ENCODE measurements at places on chromosomes 16 and 17.
A peak's percentile ranks its signal among the peaks of the same experiment; 100 is the strongest.

- peak; percentile 6 for DNase-seq
Measured at GRCh38 chr17:34820922-34821321, 140.3 kb downstream of the CCT6B start.

GRCh38 chr17:59108400-59109102 lies 1.9 kb upstream of the TRIM37 start:
- DNase-seq, result no peak

DNA sequence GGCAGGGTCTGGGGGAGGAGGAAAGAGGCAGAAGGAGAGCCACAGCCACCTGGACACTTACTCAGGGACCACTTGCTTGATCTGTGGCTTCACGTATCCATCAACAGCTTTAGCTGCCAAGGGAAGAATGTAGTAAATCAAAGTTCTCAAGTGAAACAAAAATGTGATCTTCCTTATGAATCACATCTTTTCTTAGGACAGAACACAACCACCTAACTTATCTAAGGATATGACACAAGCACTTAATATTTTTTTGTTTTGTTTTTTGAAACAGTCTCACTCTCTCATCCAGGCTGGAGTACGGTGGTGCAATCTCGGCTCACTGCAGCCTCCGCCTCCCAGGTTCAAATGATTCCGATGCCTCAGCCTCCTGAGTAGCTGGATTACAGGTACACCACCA lies 8.4 kb upstream of the GHDC start:
- DNase-seq, result no peak

- no peak for DNase-seq
Measured at GRCh38 chr16:81448154-81449131, 3.8 kb downstream of the CMIP start.

DNA sequence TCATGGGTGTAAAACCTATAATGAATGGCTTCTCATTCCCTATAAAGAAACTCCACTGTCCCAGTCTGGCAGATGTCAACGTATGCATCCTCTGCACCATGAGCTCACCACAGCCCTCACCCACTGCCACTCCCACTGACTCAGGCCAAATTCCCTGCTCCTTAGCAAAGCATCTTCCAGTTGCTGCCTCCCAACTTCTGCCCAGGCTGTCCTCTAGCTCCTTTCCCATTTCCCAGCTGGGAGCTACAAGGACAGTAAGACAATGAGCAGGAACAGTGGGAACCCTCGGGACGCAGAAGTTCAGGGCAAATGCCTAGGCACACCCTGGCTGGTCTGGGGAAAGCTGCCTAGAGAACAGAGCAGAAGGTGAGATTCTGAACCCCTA lies 9.1 kb upstream of the THAP11 start:
- no peak for DNase-seq

GRCh38 chr16:27695161-27695560 lies 145.2 kb downstream of the KATNIP start:
- no peak for DNase-seq

GRCh38 chr17:5078106-5079028 lies at the start of gene ZFP3:
TSS of gene ZFP3 (plus strand) at chr17:5078467. CDS start at chr17:5091505, 13,038 bp downstream.
- DNase-seq, result peak; percentile 63

GRCh38 chr16:49464877-49465504 lies 91.4 kb downstream of the C16orf78 start:
- no peak for DNase-seq

- DNase-seq, result no peak
Measured at GRCh38 chr17:80921741-80922579, 69.7 kb upstream of the CHMP6 start.

- no peak for DNase-seq
Measured at GRCh38 chr16:49351096-49351487, 22.5 kb upstream of the C16orf78 start.

- no peak for DNase-seq
Measured at GRCh38 chr17:17191346-17191792, 14.8 kb downstream of the PLD6 start.

DNA sequence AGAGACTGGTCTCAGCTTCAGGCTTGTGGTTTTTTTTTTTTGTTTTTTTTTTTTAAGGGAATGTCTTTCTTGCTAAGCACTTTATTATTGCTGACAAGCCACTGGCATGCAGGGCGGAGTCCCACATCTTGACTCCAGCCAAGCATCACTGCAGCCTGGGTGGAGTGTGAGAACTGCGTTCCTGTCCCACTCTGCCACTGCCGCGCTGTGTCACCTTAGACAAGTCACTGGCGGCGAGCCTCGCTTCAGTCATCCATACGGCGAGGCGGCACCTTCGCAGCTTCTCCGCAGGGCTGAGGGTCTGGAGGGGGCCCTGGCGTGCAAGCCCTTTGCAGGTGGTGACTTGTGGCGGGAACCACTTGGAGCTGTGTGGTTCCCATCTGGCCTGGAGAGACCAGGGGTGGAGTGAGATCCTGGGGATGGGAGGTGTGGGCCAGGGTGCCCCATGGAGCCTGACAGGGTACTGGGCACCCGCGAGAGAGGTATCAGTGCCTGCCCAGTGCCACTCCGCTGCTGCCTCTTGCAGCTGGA lies 99.1 kb upstream of the CIBAR2 start:
- no peak for DNase-seq

GRCh38 chr17:40312131-40312731 lies 3.3 kb downstream of the RARA start:
- DNase-seq, result no peak

- no peak for DNase-seq
Measured at GRCh38 chr16:10938796-10939648, 3.2 kb downstream of the DEXI start.

DNA sequence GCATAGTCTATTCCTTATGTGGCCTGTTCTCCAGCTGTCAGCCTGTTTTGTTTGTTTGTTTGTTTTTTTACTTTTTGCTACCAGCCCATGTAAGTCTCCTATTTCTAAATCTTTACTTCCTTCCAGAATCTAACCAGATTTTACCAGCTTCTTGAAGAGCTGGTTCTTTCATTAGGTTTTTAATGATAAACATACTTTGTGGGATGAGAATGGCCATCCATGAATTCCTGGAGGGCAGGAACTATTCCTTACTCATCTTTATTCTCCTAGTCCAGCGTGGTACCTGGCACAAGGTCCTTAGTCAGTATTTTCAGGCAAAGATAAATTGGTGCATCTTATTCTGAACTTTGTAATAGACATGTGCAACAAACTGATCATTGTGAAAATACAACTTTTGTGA lies 17.3 kb downstream of the RSPRY1 start:
- DNase-seq, result no peak

- no peak for DNase-seq
Measured at GRCh38 chr17:67588326-67588725, 129.4 kb upstream of the NOL11 start.

- no peak for DNase-seq
Measured at GRCh38 chr17:19760746-19761145, 12.6 kb upstream of the ALDH3A1 start.

- DNase-seq, result no peak
Measured at GRCh38 chr17:16281351-16281750, 64.3 kb downstream of the PIGL start.

DNA sequence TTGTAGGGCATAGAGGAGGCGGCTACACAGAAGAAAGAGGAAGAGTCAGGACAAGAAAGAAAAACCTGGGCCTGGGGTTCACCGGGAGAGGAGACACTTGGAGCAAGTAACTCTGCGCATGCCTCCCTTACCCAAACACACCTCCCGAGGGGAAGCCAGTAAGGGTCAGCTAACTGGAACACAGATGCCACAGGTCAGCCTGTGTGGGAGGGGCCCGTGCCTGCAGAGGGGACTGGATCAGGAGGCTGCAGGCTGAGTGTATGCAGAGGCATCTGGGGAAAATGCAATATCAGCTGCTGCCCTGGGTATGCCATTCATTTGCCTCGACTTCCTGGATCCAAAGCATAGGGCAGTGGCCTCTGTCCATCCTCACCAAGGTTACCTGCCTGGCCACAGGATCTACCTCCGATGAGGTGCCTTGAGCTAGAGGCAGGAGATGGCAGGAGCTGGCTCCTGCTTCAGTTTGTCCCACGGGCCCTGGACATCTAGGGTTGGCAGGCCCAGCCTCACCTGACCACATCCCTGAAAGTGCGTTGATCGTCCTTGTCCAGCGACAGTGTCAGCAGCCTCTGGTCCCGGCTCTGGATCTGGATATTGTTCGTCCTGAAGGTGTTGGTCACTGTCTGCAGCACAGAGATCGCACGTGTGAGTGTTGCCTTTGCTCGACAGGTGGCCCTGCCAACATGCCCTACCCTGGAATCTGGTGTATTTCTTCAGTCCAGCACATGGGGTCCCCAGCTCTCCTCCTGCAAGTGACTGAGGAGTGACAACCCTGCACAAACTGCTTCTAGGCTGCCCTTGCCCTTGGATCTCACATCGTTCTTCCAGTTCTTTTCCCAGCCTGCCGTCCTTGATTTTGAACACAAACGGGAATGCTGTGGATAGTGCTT lies 4.6 kb upstream of the MFSD6L start:
- no peak for DNase-seq

GRCh38 chr16:85612191-85612800 lies 826 bp upstream of the GSE1 start:
- peak; percentile 37 for DNase-seq

- no peak for DNase-seq
Measured at GRCh38 chr17:73414171-73414955, 102.6 kb upstream of the CDC42EP4 start.

- DNase-seq, result no peak
Measured at GRCh38 chr16:46889942-46890300, 5.8 kb downstream of the GPT2 start.

DNA sequence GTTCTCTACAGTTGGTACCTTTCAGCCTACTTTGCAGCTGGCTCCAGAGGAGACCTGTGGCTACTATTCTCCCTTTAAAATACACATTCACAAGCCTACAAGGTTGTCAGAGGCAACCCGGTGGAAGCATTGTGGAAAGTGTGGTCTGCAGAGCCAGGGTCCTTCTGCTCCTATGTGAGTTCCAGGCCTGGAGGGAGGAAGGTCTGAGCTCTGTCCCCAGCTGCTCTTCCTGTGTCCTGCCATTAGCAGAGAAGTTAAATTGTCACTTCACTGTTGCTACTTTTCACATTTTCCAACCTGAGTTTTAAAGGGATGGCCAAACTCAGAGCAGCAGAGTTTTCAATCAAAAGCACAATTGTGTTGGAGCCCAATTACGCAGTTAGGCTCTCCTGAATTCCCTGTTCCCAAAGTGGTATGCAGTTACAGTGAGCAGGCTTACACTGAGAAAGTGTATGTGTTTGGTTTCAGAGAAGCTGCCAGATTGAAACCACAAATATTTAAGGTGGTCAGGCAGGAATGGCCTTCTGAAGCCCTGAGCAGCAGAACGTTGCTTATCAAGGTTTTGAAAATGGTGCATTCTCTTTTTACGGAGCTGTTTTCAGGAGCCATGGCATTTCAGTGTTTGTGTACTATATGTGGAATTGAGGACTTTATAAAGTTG lies 25.0 kb downstream of the MAP3K3 start:
- DNase-seq, result no peak

GRCh38 chr16:80007231-80007630 lies 406.7 kb upstream of the MAF start:
- no peak for DNase-seq

- DNase-seq, result peak; percentile 82
Measured at GRCh38 chr17:59846394-59847165, 46.2 kb downstream of the TUBD1 start.

GRCh38 chr16:23406024-23406423 lies 47.0 kb downstream of the COG7 start:
- DNase-seq, result no peak

DNA sequence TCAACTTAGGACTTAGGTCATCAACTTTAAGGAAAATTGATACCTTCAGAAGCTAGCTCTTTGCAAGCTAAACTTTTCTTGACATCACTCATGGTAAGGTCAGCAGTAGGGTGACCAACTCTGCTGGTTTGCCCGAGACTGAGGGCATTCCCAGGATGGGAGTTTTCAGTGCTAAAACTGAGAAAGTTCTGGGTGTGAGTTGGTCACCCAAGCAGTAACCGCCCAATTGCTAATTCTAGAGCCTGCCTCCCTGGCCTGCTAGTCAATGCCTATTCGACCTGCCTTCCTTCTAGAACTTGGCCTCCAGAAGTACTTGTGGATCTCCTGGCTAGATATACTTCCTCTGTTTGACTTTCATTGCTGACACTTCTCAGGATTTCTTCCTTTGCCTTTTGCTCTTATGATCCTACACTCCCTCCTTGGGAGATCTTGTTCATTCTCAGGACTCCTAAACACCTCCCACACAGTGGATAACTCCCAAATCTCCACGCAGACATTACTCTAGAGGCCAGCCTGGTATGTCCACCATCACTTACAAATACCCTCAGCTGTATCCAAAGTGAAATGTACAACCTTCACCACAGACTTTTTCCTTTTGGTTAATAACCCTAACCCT lies 10.5 kb upstream of the MYO18A start:
- no peak for DNase-seq

- no peak for DNase-seq
Measured at GRCh38 chr17:19619705-19620325, 28.7 kb upstream of the ALDH3A2 start.
